CD4-positive, alpha-beta T cell treated with Interleukin-21 for 1 hour (primary cell): ENCODE measurements at places on chromosomes 4 and X.

DNA sequence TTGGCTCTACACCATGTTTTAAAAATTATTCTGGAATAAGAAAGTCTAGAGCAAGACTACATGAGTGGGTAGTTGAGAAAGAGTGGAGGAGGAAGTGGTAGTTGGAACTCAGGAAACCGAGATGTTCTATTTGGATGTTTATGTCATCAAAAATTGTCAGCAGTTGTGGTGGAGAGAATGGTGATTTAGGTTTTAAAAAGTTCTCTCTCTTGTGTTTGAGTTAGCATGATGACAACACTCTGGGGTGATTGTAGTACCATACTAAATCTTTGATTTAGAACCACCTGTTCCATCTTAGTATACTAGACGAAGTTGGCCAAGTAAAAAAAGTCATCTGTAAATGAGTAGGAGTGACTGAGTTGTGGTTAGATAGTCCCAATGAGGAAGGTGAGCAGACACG is 40.7 kb downstream of the KLHL2 start:
- no peak for DNase-seq

- no peak for DNase-seq
Observed at GRCh38 chr4:130855533-130855932, 1759.6 kb downstream of the C4orf33 start.

GRCh38 chr4:86876894-86877685 is 15.1 kb downstream of the C4orf36 start:
- DNase-seq = no peak

DNA sequence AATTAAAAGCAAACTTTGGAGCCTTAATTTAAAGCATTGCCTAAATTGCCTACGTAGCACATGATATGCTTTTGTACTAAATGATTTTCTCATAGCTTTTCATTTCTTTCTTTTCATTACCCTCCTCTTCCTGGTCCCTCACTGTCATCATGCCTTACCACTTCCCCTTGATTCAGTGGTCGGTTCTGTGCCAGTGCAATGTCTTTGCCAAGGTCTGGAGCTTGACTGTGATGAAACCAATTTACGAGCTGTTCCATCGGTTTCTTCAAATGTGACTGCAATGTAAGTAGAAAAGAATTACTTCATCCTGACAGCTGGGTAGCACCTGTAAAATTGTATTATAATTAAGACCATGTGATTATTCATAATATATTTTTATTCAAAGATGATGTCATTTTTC is 72.5 kb downstream of the C4orf46 start:
- DNase-seq = peak; percentile 3

- DNase-seq = no peak
Observed at GRCh38 chr4:6461301-6462165, 10.9 kb downstream of the PPP2R2C start.

- no peak for DNase-seq
Observed at GRCh38 chr4:38800961-38801450, 3.6 kb downstream of the TLR1 start.

DNA sequence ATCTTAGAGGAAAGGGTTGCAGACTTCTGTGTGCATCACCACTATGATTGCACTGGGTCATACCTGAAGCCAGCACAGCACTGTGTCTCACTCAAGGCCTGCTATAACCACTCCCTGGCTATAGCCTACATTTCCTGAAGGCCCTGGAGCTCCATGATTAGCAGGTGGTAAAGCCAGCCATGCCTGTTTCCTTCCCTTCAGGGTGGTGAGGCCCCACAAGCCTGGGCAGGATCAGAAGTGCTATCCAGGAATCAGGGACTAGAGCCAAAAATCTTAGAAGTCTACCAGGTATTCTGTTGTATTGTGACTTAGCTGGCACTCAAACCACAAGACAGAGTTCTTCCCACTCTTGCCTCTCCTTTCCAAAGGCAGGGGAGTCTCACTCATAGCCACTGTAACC is 734.6 kb downstream of the GLUD2 start:
- no peak for DNase-seq

- no peak for DNase-seq
Observed at GRCh38 chrX:5936438-5936837, 292.2 kb downstream of the NLGN4X start.
